ENCODE measurements at places on chromosomes 13 and 19.

DNA sequence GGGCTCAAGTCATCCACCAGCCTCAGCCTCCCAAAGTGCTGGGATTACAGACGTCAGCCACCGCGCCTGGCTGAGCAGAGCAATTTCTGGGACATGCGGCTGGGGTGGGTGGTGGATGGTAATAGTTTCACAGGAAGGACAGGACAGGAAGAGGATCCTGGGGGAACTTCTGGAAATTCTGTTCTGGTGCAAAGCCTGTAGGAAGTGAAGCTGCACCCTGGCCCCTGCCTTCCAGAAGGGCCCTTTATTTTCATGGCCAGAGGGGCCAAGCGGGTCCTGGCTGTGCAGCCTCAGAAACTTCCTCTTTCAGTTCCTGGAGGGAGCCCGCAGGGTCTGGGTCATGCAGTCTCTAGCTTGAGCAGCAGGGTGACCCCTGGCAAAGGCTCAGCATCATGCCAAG, 15.7 kb downstream of the FEM1A start:
- DNase-seq = no peak

DNA sequence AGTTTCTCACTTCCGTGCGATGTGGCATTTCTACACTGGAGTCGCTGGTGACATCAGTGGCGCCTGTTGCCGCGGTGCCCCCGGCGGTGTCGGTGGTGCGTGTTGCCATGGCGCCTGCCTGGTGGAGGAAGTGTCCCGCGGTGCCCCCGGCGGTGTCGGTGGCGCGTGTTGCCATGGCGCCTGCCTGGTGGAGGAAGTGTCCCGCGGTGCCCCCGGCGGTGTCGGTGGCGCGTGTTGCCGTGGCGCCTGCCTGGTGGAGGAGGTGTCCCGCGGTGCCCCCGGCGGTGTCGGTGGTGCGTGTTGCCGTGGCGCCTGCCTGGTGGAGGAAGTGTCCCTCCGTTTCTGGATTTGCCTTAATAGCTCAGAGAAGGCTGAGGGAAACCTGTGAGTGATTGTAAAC, 127.6 kb downstream of the KDM4B start:
- peak; percentile 63 for DNase-seq

DNA sequence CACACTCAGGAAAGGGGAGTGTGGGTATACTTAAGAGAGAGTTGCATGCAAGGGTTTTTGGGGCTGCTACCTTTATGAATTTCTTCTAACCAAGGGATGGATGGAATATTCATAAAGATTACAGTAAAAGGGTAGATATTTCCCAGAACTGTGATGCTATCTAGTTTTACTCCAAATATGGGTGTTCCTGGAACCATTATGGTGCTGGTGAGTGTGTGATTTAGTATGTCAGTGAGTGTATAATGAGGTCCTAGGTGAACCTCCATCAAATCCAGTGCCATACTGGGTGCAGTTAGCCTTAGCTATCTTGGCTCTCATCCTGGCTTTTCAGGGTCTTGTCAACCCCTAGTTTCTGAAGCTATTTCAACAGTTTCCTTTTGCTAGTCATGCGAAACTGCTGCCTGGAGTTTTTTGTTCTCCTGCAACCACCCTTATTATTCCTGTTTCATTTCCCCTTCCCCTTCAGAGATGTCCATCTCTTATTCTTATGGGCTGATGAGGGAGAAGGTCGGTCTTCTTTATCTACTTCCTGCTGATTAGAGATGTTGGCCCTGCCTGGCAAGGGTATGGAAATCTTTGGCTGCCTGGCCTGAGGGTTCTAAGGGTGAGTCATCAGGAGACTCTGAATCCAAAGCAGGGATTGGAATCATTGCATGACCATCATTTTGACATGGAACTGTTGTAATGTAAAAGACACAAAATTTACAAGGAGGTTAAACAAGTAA, 202.3 kb downstream of the NBEA start:
- DNase-seq = no peak

DNA sequence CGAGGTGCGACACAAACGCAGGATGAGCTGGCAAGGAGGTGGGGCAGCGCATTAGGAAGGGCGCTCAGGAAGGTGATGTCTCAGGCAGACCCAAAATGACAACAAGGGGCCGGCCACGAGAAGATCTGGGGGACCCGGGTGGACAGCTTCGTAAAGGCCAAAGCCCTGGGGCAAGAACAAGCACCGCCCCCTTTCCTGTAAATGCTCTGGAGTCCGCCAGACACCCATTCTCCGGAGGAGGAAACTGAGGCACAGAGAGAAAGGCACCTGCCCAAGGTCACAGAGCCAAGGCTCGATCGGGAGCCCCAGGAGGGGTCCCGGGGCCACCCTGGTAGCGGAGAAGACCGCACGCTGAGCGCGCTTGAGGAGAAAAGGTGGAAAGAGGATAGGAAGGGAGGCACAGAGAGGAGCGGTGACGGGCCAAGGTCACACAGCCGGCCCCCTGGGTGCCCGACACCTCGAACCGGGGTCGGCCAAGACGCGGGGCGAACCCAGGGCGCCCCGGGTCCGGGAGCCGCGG, 571 bp downstream of the SAFB2 start:
- DNase-seq = no peak

DNA sequence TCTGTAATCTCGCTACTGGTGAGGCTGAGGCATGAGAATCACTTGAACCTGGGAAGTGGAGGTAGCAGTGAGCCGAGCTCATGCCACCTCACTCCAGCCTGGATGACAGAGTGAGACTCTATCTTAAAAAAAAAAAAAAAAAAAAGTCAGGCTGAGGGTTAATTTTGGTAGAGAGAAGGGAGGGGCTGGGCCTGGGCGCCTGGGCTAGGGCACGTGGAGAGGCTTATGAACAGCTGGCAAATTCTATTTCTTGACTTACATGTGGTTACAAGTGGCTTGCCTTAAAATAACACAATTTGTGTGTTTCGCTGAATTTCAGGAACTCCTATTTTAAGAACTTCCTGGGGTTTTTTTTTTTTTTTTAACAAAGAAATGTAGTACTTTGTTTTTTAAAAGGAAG, 47.6 kb upstream of the MAP3K10 start:
- DNase-seq = no peak

DNA sequence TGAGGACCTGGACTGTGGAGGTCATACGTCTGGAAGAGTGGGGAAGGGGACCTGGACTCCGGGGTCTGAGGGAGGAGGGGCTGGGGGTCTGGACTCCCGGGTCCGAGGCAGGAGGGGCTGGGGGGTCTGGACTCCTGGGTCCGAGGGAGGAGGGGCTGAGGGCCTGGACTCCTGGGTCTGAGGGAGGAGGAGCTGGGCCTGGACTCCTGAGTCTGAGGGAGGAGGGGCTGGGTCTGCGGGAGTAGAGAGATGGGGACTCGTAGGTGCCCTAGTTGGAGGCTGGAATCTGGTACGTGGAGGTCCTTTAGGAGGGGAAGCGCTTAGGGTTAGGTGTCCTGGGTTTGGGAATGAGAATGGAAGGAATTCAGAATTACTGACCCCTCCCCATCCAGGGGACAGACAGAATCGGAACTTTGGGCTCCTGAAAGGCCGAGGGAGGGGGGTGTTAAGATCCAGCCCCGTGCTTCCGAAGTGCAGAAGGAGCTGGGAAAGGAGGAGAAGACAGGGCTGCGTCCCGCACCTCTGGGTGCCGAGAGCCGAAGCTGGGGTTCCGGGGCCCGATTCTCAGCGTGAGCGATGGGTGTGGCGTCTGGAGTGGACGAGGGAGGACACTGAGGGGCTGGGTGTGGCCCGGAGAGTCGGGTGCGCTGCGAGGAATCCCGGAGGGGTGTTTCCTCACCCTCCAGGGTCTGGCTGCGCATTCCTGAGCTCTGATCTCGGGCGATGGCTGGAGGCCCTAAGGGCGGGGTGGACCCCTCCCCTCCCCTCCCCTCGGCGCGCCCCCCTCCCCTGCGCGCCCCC, 608 bp downstream of the MYADM start:
- DNase-seq = no peak

GRCh38 chr13:50124536-50125303, 109.5 kb downstream of the KCNRG start:
- DNase-seq = no peak

- DNase-seq = no peak
Observed at GRCh38 chr13:60051754-60052285, 111.9 kb downstream of the DIAPH3 start.

DNA sequence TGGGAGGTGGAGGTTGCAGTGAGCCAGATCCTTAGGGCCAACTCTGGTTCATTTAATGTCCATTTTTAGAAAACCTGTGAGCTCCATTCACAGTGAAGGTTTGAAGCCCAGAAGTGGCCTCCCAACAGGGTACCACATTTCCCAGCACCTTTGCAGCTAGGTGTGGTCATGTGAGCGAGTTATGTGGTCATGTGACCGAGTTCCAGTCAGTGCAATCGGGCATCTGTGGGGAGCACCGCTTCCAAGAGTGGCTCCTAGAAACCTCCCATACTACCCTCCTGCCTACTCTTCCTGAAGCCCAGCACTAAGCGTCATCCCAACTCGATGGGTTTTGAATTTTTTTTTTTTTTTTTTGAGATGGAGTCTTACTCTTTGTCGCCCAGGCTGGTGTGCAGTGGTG, 663 bp upstream of the PLA2G4C start:
- no peak for DNase-seq

DNA sequence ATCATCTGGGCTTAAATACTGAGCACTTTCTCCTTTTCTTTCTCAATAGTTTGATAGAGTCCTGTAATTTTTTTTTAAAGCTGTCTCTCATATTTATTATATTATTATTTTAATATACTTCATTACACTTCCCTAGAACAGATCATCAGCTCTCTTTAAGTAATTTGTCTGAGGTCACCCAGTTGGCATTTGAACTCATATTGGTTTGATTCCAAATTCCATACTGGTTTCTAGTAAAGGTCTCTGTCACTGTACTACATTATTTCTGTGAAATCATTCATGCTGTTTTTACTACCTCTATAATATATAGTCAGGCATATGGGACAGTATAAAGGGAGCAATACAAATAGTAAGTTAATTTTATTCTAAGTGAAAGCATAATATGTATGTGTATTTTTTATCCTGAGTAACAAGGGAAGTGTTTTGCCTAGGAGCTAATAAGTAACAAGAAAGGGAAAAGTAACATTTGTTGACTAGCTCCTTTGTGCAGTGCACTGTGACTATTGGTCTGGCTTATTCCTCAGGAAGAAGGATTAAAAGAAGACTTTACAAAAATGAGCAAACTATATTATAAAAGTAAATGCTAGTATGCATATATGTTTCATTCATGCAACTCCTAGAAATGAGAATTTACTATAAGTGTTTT, 14.3 kb downstream of the LPAR6 start:
- no peak for DNase-seq

- no peak for DNase-seq
Observed at GRCh38 chr19:2812414-2813234, 7.0 kb upstream of the ZNF554 start.

- no peak for DNase-seq
Observed at GRCh38 chr19:747432-748273, 3.3 kb upstream of the MISP start.

DNA sequence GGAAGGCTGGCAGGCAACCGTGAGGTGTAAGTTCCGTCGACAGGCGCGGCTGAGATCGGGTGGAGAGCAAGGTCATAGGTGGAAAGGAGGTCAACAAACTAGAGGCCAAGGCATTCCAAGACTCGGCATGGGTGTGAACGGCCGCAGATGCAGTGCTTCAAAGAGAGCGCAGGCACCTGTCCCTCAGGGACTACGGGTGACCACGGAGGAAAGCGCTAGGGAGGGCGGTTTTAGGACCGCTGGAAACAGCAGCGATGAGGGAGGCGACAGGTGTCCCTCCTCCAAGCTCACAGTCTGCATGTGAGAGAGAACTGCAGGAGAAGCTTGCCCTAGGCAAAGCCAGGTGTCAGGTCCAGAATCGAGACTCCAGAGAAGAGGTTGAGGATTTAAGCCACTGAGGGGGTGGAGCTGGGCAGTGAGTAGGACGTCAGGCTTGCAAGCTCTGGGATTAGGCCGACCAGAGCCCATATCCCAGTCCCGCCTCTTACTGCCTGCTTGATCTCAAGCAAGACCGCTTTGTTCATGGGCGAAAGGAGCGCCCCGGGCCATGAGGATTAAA, 1.6 kb upstream of the MLNR start:
- DNase-seq = no peak

GRCh38 chr19:28184997-28185396, 1028.0 kb downstream of the UQCRFS1 start:
- no peak for DNase-seq

Measured in NCI-H1092 (cell line).